HAP-1 (cell line): ENCODE measurements at places on chromosomes 1 and 21.
A peak's percentile ranks its signal among the peaks of the same experiment; 100 is the strongest.

DNA sequence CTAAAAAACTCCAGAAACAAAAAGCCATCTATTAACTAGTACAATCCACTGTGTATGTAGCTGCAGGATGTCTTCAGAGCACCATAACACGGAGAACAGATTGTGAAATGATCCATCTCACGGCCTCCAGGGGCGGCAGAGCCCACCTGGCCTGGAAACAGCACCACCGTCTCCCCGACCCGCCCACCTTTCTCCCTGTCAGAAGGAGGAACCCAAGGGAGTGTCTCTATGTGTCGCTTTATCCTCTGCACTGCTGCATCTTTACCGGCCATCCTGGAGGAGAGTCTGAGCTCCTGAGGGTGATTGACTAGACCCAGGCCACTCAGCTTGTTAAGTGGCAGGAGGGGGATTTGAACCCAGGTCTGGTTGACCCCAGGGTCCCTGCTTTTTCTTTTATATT, 405.0 kb downstream of the MATN1 start:
- DNase-seq: no peak

DNA sequence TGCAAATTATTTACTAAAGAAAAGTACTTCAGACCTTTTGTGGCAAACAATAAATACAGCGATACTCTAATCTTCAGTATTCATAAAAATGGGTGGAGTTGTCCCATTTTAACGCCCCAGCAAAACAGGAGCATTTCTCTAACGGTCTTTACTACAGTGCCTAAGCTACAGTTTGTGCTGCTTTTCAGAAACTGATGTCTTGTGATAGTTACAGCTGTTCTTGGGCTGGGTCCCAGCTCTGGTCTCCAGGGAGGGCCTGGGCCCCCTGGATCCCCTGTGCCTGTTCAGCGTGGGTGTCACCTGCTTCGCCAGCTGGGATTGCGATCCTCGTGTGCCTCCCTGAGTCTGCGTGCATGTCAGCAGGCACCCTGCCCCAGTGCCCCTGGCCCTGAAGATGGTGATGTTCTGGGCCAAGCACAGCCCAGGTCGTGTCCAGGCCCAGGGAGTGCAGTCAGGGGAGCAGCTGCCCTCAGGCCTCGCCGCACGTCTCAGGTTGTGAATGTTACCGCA, 64.0 kb upstream of the DIP2A start:
- DNase-seq: no peak

- peak; percentile 26 for DNase-seq
Observed at GRCh38 chr1:212814537-212815334, 23.0 kb downstream of the TATDN3 start.

GRCh38 chr21:41189150-41189745, 21.3 kb downstream of the BACE2 start:
- no peak for DNase-seq

DNA sequence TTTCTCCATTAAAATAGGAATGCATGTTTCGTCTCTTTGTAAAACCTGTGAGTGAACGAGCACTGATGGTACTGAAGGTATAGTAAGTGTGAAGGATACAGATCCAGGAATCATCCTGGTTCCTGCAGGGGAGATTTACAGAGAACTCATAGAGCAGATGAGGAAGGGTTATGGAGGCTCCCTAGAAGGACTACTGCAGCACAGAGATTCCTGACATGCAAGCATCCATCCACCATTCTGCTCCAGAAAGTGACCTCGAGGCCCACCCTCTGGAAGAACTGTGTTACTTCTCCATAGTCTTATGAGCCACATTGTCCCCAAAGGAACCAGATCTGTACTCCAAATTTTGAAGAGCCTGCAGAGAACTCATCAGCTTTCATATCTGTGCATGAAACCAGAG, 14.5 kb downstream of the MKNK1 start:
- DNase-seq: no peak

DNA sequence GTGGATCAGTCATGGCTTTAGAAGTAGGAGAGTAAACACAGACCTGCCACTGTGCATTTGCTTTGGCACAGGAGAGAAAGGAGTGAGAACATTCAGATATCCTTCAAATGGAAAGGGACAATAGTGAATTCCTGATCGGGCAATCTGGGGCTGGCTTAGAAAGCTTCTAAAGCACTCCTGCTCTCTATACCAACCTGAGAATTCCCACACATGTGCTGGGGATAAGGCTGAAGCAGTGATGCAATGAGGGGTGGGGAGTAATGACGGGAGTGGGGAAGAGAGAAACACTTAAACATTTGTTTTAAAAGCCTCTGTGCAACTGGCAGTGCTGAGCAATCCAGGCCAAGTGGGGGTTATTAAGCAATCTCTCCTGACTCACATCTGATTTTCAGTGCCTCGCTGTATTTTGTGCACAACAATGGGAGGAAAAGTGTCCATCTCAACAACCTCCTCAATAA, 108.8 kb downstream of the KIAA0319L start:
- DNase-seq: no peak

GRCh38 chr1:20885121-20885520, 98.0 kb upstream of the HP1BP3 start:
- DNase-seq: no peak

- no peak for DNase-seq
Observed at GRCh38 chr1:168708698-168709404, 20.2 kb downstream of the DPT start.
